ENCODE measurements at places on chromosomes 6 and 20.

GRCh38 chr6:111565326-111566221 is 40.1 kb downstream of the TRAF3IP2 start:
- no peak for DNase-seq

DNA sequence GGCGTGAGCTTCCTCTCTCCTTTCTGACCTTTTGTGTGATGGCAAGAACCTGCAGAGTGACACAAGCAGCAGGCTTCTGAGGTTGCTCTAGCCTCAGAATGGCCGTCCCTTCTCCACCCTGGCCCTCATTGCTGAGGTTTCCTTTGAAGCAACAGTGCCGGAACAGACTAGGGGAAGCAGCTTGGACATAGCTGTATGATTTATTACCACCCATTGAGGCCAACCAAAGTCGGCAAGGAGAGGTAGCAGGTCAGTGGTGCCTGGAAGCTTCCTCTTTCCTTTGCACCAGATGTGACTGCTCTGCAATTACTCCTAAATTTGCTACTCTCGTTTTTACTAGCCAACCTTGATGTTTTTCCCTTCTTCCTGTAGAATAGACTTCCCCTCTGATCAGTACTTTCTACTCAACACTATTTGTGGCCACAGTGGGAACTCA is 31.4 kb downstream of the PTPN1 start:
- no peak for DNase-seq

DNA sequence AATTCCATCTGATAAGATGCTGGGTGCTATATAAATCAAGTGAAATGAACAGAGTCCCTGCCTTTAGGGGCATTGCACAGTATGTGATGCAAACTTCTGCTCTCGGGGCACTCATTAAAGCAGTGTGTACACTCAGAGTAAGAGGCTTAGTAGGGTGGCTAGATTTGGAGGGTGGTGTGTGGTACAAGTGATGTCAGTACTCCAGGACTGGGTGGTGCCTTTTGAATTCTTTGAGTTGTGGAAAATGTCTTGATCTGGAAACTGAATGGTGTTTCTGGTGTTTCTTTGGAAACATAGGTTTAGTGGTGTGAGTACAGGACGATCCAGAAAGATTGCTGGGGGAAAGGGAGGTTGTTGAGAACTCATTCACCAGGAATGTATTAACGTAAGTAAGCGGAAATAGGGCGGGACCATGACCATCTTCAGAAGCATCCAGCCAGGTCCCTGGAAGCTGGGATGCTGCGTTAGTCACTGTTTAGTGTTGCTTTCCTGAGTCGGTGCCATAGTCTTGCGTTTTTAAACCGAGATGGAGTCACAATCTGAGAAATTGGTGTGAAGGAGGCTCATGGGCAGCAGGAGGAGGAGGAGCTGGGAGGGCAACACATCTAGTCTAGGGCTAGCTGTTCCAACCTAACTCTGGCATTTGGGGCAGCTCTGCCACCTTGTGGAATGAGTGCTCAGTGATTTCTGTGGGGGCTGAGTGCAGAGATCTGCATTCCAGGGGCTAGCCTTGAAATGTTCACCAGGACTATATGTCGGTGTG is 70.3 kb downstream of the SCAND1 start:
- peak; percentile 2 for DNase-seq

DNA sequence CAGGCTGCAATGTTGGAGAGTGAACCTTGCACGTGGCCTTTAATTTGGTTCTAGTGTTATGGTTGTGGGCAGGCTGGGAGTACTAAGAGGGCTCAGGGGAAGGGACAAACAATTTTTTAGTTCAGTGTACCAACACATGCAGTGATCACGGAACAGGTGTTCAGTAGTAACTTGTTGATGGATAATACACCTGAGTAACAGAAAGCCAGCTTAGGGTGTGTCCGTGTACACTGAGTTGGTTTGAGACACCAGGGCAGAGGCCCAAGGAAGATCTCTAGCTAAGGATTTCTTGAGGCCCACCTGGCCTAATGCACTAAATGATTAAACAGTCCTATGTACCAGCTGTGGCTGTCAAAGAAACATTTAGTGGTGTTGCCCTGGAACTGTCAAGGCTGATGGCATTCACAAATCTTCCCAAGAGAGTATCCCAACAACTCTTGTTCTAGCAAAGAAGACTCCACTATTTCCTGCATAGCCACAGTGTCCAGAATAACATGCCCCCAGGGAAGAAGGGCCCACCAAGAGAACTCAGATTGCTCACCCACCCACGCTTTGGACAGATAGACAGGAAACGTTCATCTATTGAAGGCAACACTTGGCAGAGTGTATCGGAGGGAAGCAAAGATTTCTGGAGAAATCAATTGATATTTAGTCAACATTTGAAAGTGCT is 60.0 kb downstream of the CD83 start:
- no peak for DNase-seq

GRCh38 chr6:168712993-168713392 is 272.0 kb downstream of the SMOC2 start:
- no peak for DNase-seq

DNA sequence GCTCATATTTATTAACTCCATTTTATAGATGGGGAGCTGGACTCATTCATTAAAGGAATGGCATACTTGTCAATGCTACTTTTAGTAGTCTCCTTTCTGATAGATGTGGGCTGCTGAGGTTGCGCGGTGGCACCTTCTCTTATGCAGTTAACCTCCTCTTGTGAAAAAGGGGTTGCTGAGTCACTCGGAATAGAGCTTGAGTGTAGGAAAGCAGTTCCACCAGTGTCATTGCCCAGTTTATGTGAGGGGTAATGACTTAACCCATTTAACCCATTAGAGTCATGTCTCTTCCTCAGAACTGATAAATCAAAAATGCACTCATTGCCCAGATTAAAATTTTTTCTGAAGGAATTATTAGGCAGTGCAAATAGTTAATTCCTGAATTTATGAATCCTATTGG is 6.3 kb downstream of the MAPK14 start:
- peak; percentile 28 for DNase-seq

GRCh38 chr6:133160536-133160935 is 80.6 kb upstream of the EYA4 start:
- DNase-seq, result no peak

GRCh38 chr6:152897807-152898399 is 84.9 kb downstream of the FBXO5 start:
- DNase-seq, result peak; percentile 60

GRCh38 chr6:147341486-147341885 is 137.3 kb downstream of the STXBP5 start:
- DNase-seq, result no peak

- DNase-seq, result no peak
Observed at GRCh38 chr20:53639647-53640440, 46.2 kb upstream of the ZNF217 start.

DNA sequence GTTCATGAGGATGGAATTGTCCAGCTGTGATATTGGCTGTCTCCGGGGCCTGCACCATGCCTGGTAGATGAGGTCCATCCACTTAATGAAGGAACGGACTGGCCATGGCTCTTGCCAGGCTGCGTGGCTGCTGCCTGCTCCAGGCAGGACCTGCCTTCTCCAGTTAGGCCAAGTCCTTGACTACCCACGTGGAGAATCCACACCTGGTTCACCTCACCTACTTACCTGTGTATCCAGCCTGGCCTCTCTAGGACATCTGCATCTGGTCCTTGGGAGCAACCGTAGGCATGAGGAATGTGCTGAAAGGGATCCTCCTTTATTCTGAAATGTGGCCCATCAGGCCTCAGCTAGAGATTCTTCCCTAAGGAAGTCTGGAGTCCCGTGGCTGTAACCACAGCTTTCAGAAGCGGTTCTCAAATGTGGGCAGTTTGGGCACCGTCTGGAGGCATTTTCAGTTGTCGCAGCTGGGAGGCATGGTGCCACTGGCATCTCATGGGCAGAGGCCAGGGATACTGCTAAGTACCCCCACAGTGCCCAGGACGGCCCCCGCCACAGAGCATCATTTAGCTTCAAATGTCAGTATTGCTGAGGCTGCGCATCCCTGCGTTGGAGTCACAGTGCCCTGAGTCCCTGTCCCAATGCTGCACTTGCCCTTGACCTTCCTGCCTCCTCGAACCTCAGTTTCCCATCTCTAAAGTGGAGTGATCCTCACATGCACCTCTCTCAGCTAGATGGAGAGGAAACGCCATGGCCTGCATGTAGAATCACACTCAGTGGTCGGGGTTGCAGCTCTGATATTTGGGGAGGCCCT is 67.5 kb downstream of the PHACTR3 start:
- DNase-seq, result no peak

GRCh38 chr6:122033564-122034181 is 365.8 kb upstream of the HSF2 start:
- no peak for DNase-seq

- no peak for DNase-seq
Observed at GRCh38 chr6:134092449-134092848, 40.0 kb upstream of the SLC2A12 start.

- no peak for DNase-seq
Observed at GRCh38 chr20:53513489-53514298, 79.9 kb downstream of the ZNF217 start.

GRCh38 chr6:35038076-35038475 is 103.1 kb downstream of the TCP11 start:
- no peak for DNase-seq

- no peak for DNase-seq
Observed at GRCh38 chr20:34163307-34163706, 51.3 kb upstream of the EIF2S2 start.

- DNase-seq, result no peak
Observed at GRCh38 chr20:39632176-39632575, 670.0 kb downstream of the DHX35 start.

DNA sequence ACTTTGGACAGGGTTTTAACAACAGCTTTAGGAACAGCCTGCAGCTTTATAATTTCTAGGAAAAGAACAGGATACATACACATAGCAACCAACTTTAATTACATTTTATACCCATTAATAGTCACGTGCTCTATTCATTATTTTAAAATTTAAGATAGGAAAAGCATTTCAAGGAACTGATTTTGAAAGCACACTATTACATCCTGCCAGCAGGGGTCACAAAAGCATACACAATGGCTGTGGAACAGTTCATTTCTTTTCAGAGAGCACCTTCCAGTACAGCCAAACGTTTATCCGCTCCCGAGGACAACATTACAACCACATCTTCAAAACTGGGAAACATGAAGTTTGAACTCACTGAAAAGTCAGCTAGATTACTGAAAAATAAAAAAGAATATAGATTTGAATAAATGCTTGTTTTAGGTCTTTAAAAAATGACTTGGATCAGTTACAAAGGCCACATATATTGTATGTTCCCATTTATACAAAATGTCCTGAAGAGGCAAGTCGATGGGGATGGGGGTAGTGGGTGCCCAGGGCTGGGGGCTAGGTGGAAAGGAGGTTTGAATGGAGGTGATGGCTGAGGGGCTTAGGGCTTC is 104.6 kb upstream of the EXOC2 start:
- no peak for DNase-seq

DNA sequence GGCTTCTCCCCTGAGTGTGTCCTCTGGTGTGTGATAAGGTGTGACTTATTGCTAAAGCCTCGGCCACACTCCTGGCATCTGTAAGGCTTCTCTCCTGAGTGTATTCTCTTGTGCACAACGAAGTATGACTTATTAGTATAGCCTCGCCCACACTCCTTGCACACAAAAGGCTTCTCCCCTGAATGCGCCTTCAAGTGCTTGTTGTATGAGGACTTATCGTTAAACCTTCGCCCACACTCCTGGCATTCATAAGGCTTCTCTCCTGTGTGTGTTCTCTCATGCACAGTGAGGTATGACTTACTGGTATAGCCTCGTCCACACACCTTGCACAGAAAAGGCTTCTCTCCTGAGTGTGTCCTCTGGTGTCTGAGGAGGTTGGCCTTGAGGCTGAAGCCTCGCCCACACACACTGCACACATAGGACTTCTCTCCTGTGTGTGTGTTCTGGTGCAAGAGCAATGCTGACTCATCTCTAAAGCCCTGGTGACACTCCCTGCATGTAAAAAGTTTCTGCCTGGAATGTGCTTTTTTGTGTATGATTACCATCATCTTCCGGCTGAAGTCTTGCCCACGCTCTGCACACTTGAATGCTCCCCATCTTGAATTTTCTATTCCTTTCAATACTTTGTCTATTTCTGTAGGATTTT is 20.4 kb downstream of the ZNF337 start:
- DNase-seq, result no peak

GRCh38 chr6:41470331-41471063 is 75.7 kb upstream of the FOXP4 start:
- no peak for DNase-seq

DNA sequence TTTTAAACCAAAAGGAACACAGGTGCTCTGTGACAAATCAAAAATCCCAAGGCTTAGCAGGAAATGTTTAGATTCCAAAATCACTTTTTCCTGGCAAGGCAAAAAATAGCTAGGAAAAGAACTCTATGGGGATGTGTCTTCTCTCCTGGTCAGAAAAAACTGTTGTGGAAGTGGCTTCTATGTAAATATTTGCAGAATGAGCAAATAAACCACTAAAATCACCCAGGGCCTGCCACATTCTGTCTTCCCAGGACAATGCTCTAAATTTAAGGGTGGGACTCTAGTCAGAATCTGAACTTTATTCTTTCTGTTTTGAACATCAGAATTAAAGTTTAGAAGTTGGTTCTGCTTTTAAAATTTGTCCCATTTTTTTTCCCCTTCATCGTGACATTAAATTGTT is 29.3 kb downstream of the GCM1 start:
- no peak for DNase-seq

DNA sequence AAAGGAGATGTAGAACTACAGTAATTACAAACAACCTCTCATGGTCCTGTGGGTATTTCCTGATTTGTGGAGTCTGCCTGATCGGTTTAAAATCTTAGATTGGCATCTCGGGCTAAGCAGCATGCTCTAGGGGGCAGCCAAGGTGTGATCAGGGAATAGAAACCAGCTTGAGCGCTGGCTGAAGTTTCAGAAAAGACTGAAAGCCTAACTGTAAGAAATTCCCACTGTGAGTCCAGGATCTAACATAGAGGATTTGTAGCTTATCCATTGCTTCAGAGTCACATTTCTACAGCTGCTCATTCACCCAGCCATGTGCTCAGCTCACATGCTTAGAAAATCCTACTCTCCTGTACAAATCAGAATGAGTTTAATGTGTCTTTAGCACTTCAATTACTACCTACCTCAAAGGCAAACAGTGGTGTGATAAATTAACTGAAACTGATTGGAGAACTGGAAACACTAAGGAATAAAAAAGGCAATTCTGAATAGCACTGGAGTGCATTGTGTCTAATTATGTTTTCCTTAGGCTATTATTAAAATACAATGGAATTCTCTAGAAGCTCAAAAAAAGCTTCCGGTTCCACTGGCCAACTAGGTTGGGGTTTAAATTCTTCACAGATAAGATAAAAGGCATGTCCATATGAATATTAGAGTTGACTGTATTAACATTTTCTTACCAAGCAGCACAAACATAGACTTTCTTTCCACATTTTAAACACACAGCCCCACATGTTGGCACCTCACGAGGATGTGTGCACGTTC is 73.8 kb upstream of the MPC1 start:
- DNase-seq, result no peak

DNA sequence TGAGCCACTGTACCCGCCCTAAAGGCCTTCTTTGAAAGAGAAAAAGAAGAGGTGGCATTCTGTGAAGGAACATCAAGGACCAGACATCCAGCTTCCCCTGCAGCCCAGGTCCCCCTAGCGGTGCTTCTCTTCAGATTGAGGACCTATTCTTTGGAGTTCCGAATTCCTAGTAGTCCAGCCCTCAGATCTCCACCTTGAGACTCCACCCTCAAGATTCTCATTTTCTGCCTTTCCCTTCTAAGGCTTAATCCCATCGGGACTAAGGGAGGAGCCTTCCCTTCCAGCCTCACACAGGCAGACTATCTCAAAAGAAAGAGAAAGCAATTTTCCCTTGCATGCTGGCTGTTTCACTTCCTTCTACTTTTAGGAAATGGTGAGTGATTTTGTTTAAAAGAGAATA is 32.5 kb downstream of the MUC22 start:
- DNase-seq, result peak; percentile 3

All from stimulated activated CD8-positive, alpha-beta memory T cell treated with anti-CD3 and anti-CD28 coated beads, Interleukin-4, amount 100 ng/mL, for 24 hours (primary cell).